Upper lobe of left lung (tissue), 6 donors: ENCODE measurements at places on chromosomes 4 and X. TPM values are rescaled to one million over a fixed set of nuclear protein-coding genes. Genes with fewer than 3 reads are reported as not detected.

ITM2A gene
- total RNA-seq: 17.8 TPM

ZNF718 gene
- 4.9 TPM for total RNA-seq

PABPC4L gene
- total RNA-seq: 0.31 TPM

GRCh38 chrX:12567857-12568256, 223.4 kb upstream of the PRPS2 start:
- no peaks in the 10 kb centered on the region for H3K27me3 ChIP-seq
- no peak for DNase-seq
- no peaks in the 10 kb centered on the region for H3K36me3 ChIP-seq
- no peak overlapping the region for H3K4me3 ChIP-seq

DNA sequence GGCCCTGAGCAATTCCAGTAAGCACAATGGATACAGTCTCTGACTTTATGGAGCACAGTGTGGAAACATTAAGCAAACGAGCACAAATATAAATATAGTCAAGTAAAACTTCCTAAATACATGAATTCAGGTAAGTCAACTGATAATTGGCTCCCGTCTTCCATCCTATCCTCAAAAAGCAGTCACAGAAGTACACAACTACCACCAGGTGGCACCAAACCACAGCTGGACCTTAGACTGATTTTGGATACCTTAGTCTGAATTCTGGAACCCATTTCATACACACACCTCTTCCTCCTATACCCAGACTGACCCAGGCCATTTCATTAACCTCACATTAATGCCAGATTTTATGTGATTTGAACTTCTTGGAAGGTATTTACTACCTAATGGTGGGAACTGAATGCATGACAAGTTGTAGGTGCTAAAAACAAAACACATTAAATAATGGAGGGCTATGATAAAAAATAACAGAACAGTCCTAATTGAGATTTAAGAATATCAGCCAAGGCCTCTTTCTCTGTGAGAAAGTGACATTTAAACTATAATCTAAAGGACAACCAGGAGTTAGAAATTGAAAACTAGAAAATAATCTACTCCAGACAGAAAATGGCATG, 77.5 kb downstream of the ELF2 start:
- no peaks in the 10 kb centered on the region for H3K4me1 ChIP-seq
- no peak overlapping the region for H3K4me3 ChIP-seq
- no peaks in the 10 kb centered on the region for H3K27me3 ChIP-seq
- H3K36me3 ChIP-seq: peaks cover 3% of the 10 kb centered on the region

GRCh38 chr4:38523524-38524448, 140.2 kb upstream of the KLF3 start:
- H3K27ac ChIP-seq: peak overlapping the region; percentile 18
- no peaks in the 10 kb centered on the region for H3K36me3 ChIP-seq
- no peak overlapping the region for H3K4me3 ChIP-seq
- no peaks in the 10 kb centered on the region for H3K4me1 ChIP-seq
- no peaks in the 10 kb centered on the region for H3K27me3 ChIP-seq

DNA sequence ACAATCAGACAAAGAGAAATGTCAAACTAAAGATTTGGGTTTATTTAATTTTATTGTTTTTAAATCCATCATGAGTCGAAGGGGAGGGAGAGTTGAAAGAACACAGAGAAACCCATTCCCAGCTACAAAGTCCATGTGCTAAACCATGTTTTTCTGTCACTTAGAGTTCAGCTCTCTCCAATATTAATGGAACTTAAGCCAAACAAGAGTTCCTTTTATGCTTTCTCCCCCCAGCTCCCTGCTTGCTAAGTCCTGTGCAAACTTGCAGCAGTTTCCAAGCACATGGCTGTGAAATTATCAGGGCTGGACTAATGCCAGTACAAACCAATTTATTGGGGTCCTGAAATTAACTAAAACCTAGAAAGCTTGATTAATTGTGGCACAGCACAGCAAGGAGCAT, 9.7 kb upstream of the CHRDL1 start:
- H3K4me3 ChIP-seq: no peak overlapping the region
- DNase-seq: no peak
- no peaks in the 10 kb centered on the region for H3K4me1 ChIP-seq
- no peaks in the 10 kb centered on the region for H3K36me3 ChIP-seq
- H3K27me3 ChIP-seq: no peaks in the 10 kb centered on the region

DNA sequence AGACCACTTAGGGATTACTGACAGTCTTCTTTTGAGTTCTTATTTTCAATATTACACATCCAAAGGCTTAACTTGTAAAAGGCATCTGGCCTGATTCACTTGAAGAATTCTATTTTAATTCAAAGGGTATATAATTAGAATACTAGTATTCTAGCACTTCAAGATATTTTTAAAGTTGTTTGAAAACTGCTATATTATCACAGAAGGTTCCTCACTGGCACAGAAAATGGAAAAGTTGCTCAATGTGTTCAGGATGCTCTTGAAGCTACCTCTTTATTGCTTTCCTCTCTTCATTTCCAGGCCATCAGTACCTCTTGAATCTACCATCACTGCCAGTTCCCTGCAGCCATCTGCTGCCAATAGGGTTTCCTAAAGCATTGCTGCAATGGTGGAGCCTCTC, 271.4 kb downstream of the KCNIP4 start:
- no peaks in the 10 kb centered on the region for H3K27me3 ChIP-seq
- no peak overlapping the region for H3K4me3 ChIP-seq
- no peak overlapping the region for H3K27ac ChIP-seq
- no peaks in the 10 kb centered on the region for H3K4me1 ChIP-seq

DNA sequence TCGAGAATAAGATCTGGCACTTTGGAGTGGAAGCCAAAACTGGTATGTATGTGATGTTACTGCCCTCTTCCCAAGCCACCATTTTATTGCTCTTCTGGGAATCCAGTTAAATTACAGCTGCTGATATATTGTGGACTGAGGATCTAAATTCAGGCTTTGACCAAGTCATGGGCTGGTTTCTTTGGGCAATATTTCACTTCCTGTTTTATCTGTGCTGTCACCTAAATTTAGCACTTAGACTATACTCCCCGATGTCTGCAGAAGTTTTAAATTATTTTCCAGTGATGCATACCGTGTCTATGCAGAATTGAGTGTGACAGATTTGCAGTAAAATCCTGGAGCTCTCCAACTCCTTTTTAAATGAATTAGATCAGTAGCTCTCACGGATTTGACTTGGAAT, 100.0 kb downstream of the TEX13A start:
- no peaks in the 10 kb centered on the region for H3K27me3 ChIP-seq
- no peak overlapping the region for H3K27ac ChIP-seq
- no peaks in the 10 kb centered on the region for H3K36me3 ChIP-seq
- DNase-seq: no peak

- H3K4me3 ChIP-seq: no peak overlapping the region
- no peaks in the 10 kb centered on the region for H3K4me1 ChIP-seq
Observed at GRCh38 chr4:177519481-177520260, 77.4 kb upstream of the AGA start.
